ENCODE measurements at places on chromosomes 11 and 22.

DNA sequence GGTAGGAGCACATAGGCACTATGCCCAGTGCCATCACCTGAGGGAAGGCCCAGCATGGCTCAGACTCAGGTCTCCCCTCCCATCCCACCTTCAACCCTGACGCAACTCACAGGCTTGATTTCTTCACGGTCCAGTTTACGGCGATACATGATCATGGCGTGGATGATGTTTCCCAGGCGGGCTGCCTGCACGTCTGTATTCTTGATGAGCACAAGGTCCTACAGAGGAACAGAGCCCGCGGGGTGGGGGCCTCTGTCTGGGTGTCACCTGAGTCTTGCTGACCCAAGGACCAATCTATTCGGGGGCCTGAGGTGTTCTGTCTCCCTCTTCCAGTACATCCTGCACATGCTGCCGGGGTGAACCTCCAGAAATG, 3.9 kb downstream of the CPT1B start:
- DNase-seq, result no peak

- peak; percentile 90 for DNase-seq
Measured at GRCh38 chr22:32985899-32986765, 72.0 kb downstream of the SYN3 start.

GRCh38 chr11:1163911-1164735, 6.4 kb downstream of the MUC5AC start:
- no peak for DNase-seq

DNA sequence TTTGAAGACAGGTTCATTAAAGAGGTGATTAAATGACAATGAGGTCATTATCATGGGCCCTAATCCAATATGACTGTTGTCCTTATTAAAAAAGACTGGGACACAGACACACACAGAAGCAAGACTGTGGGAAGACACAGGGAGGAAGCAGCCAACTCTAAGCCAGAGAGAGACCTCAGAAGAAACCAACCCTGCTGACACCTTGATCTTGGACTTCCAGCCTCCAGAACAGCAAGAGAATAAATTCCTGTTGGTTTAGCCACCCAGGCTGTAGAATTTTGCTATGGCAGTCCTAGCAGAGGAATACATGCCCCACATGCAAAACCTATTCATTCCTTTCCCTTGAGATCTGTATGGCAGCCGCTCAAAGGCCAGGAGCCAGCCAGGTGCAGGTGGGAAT, 35.6 kb upstream of the CACNG2 start:
- DNase-seq, result no peak

GRCh38 chr22:42194953-42195352, 64.3 kb upstream of the CYP2D6 start:
- DNase-seq, result no peak

GRCh38 chr22:34804604-34805003, 261.4 kb upstream of the ISX start:
- DNase-seq, result peak; percentile 57

DNA sequence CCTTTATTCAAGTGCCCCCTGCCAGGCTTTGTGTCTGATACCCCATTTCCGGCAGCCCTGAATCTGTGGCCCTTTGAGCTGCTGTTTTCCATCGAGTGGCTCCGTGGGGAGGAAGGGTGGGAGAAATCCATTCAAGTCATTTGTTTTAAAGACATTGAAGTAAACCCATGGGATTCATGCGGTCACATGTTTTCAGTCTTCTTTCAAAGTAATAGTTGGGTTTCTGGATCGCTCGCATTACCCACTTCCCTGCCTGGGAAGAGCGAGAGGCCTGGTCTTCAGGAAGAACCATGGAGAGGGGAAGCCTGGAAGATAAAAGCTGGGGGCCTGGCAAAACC, 14.4 kb downstream of the DAGLA start:
- no peak for DNase-seq

GRCh38 chr22:45413368-45414211, at the start of the genes RIBC2 and SMC1B:
RIBC2 (plus strand) TSS chr22:45413693; CDS start chr22:45413887, 194 bp downstream.
SMC1B (minus strand) TSS chr22:45413599; CDS start chr22:45413567, 32 bp downstream.
- DNase-seq, result peak; percentile 71
